ENCODE measurements at places on chromosomes 6 and 20.

DNA sequence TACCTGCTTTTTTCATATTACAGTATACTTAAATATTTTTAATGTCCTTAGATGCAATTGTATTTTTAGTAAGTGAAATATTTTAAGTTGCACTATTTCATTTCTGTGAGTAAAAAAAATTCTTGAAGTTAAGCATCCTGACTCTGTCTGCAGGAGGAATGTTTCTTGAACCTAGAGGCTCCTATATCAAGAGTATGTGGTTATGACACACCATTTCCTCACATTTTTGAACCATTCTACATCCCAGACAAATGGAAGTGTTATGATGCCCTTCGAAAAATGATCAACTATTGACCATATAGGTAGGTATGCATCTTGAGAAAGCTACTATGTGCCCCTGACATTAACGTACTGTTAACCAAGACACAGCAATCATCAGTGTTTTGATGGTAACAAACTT, 237.0 kb downstream of the BCKDHB start:
- no peak for DNase-seq

DNA sequence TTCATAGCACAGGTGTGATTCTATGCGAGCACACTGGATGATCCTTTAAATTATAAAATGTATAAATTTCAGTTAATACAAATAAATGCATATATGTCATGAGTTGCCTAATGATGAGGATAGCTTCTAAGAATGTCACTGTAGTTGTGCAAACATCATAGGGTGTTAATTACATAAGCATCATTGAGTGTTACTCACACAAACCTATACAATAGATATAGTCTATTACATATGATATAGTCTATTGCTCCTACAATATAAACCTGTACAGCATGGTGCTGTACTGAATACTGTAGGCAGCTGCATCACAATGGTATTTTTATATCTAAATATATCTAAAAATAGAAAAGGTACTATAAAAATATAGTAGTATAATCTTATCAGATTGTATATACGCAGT, 159.0 kb downstream of the PTPRK start:
- DNase-seq, result no peak

GRCh38 chr6:118683881-118684872, 32.8 kb upstream of the CEP85L start:
- no peak for DNase-seq

DNA sequence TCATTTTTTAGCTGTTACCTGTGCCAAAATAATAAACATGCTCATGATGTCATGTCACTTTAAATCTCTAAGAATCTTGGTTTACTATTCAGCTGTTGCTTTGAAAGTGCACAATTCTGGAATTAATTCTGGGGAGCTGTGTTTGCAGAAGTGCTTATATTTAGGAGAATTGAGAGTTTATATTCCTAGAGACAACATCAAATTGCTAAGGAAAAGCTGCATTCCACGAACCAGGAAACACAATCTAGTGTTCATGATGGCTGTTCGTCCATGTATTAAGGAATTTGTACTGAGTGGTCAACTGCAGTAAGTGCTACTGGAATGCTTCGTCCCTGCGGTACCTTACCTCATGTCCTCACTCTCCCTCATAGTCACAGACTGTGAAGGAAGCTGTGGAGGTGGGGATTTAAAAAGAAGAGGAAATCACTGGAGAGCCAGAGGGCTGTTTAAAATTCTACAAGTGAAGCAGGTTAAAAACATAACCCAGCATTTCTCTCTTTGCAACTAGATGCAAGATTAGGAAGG, 161.0 kb downstream of the TRMT11 start:
- DNase-seq, result no peak

GRCh38 chr6:7568021-7568420, 22.0 kb upstream of the SNRNP48 start:
- no peak for DNase-seq

- no peak for DNase-seq
These were observed 390.2 kb upstream of the MAN1A1 start for GRCh38 chr6:119739769-119740168.

- no peak for DNase-seq
These were observed 7.2 kb downstream of the ACSS1 start for GRCh38 chr20:25050501-25051350.

DNA sequence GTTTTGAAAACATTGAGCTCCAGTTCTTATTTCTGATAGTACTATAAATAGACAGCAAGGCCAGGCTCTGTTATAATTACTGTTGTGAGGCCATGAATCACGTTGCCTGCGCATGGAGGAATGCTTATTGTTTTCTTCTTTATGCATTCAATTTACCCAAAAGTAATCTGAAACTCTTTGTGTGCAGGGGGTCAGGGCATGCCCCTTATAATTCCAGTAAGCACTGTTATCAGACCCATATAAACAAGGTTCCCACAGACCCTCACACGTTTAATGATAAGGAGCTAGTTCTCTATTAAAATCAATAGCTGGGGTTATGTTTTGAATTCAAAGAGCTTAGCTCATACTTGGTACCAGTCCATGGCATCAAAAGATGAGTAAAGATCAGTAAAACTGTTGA, 174.8 kb upstream of the ARG1 start:
- DNase-seq, result no peak

DNA sequence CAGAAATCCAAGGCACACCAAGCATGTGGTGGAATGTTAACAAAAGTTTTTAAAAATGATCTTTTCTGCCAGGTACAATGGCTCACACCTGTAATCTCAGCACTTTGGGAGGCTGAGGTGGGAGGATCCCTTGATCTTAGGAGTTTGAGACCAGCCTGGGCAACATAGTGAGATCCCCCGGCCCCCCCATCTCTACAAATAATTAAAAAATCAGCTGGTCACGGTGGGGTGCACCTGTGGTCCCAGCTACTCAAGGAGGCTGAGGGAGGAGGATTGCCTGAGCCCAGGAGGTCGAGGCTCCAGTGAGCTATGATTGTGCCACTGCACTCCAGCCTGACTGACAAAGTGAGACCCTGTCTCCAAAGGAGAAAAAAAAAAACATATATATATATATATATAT, 8.0 kb downstream of the RIPK1 start:
- DNase-seq, result no peak

- peak; percentile 50 for DNase-seq
These were observed 41.9 kb downstream of the PLEKHG1 start for GRCh38 chr6:150641398-150642139.

DNA sequence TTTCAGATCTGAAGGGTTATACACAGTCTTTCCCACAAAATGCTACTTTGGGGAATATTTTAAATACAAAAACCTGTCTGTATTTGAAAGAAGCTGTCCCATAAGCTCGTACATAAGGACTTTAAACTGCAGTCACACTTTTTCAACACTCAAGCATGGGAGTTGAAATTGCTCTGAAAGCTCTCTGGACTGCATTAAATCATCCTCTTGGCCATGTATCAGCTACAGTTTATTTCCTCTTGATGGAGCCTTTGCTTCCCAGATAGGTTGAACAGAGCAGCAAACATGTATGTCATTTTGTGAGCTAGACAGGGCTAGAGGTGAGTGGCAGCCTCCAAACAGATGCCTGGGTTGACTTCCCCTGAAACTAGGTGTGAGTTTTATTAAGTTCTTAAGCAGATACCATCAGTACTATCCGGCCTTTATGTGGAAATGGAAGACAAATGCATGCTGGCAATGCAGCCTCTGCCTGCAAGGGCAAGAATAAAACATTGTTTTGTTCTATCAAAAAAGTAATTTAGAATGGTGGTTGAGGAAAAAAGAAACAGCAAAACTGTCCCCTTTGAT, 105.9 kb upstream of the ENPP5 start:
- no peak for DNase-seq

- DNase-seq, result no peak
These were observed 102.3 kb upstream of the FOXP4 start for GRCh38 chr6:41443616-41444525.

- DNase-seq, result no peak
These were observed 121.5 kb downstream of the PACRG start for GRCh38 chr6:162849269-162849668.

- DNase-seq, result no peak
These were observed 1.1 kb downstream of the PTCHD4 start for GRCh38 chr6:48109944-48110343.

- no peak for DNase-seq
These were observed 64.3 kb upstream of the PAK5 start for GRCh38 chr20:9903048-9903655.

DNA sequence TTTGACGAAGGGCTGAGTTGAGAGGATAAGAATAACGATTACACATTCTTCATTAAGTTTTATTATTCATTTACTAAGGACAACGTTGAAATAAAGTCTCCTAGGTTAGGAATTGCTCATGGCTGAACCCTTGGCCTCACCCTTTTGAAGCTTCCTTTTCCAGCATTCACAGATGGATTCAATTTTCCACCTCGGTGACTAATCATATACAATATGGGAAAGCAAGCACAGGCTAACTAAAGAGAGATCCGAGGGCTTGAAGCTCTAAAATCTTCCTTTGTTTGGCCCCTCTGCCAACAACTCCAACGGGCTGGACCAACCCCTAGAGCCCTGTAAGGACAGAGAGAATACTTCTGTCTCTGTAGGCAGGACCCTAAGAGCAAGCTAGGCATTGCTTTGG, 159.5 kb downstream of the SOD2 start:
- no peak for DNase-seq

- no peak for DNase-seq
These were observed 36.3 kb downstream of the SLC52A3 start for GRCh38 chr20:731891-732560.

DNA sequence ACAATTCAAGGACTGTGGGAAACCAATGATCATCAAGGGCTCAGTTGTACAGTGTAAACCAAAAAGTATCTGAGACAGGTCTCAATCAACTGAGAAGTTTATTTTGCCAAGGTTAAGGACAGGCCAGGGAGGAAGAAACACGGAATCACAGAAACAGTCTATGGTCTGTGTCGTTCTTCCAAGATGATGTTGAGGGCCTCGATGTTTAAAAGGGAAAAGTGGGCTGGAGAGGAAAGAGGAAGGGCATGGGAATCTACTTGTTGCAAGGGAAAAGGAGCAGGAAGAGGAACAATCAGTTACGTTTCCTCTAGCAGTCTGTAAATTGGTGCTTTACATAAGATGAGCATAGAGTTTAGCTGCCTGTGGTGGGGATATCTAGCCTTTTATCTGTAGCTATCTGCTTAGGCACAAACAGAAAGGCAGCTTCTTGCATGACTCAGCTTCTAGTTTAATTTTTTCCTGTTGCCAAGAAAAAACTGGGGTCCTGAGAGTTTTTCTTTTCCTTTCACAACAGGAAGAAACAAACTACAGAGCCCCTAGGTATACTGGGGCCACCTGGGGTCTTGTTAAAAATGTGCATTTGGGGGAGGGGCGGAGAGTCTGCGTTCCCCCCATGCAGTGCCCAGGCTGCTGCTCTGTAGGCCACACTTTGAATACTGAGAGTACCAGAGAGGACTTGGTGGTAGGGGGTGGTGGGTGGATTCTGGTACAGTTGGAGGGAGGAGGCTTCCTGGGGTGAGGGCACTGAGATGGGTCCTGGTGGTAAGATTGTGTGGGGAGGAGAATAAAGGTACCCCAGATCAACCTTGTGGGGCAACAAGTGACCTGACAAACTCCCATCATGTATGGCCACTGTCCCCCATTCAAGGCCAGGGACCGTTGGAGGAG, 35.3 kb upstream of the EZR start:
- no peak for DNase-seq

- DNase-seq, result no peak
These were observed 297.8 kb upstream of the BMP2 start for GRCh38 chr20:6469695-6470094.

DNA sequence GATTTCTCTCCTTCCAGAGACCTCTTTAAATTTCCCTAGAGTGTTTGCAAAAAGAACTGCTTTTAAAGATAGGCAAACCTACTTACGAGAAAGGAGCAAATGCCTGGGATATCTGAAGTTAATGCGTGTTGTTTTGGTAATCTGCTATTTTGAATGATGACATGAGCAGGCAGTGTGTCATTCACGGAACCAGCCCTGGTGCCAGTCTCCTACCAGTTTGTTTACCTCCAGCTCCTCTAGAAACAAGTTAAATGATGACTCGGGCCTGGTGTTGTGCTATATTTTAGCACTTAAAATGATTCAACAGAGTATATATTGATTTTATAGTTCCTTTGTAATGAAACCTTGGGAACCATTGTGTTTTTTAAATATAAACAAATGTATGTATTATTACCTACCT, 41.1 kb upstream of the MAP3K4 start:
- no peak for DNase-seq

GRCh38 chr6:112204350-112204706, 50.0 kb downstream of the LAMA4 start:
- no peak for DNase-seq

DNA sequence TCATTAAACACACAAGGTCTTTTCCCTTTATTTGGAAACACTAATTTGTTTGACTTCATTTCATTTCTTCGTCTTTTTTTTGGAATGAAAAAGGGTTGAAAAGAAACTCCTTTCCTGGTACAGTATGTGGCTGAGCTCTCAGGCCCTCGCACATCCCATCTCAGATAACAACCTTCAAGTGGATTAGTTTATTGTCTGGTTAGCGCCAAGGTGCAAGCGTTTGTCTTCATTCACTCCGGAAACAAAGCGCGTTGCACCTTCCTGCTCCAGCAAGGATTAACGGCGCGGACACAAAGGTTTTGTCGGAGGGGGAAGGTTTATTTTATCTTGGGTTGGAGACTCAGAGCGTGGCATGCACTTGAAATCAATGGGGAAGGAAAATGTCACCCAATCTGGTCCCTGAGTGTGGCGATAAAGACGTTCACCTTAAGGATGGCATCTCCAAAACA, 5.3 kb upstream of the NKX2-2 start:
- DNase-seq, result no peak

DNA sequence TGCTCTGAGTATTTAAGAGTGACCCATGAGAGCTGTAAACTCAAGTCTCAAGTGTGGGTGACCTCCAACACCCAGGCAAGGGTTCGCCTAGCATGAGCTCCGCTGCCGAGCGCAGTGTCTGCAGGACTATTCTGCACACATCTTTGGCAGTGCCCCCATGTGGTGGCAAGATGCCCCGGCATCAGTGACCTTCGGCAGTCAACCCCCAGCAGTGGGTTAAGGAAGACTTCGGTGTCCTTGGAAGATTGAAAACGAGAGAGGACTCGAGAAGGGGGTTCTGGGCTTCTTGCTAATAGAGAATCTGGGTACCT, 43.1 kb downstream of the RBM38 start:
- peak; percentile 18 for DNase-seq

DNA sequence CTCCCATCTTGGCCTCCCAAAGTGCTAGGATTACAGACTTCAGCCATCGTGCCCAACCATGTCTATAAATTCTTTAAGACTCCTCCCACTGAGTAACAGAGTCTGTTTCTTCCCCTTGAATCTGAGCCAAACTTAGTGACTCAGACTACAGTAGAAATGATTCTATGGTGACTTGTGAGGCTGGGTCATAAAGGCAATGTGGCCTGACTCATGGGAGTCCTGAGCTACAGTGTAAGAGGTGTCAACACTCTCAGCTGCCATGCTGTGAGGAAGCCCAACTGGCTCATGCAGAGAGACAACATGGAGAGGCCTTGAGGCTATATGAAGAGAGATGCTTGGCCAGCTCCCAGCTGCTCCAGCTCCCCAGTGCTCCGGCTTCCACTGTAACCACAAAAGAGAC, 5.2 kb upstream of the NRSN2 start:
- DNase-seq, result peak; percentile 86
